ENCODE measurements at places on chromosomes 4 and X.

- no peak for DNase-seq
These were observed 226.3 kb upstream of the PGRMC2 start for GRCh38 chr4:128513664-128514484.

DNA sequence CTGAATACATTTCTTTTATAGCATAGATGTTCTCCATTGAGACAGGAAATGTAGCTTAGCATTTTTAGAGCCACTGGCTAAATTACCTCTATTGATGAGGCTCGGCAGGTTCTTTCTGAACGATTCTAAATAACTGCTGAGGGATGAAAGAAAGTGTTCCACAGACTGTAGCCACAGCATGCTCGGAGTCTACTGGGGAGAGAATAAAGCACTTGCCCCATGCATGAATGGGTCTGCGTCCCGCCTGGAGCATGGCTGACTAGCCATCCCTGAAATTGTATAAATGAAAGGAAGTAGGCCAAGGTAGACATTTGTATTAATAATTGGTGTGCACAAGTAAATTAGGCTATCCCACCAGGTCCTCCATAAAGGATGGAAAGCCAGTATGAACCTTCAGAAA lies 269.8 kb downstream of the COL25A1 start:
- no peak for DNase-seq

GRCh38 chr4:155903453-155903852 lies at the start of gene TDO2:
TDO2 (plus strand) TSS chr4:155903696; CDS start chr4:155903759, 63 bp downstream.
- no peak for DNase-seq

GRCh38 chrX:112760697-112761096 lies 79.9 kb downstream of the AMOT start:
- no peak for DNase-seq

DNA sequence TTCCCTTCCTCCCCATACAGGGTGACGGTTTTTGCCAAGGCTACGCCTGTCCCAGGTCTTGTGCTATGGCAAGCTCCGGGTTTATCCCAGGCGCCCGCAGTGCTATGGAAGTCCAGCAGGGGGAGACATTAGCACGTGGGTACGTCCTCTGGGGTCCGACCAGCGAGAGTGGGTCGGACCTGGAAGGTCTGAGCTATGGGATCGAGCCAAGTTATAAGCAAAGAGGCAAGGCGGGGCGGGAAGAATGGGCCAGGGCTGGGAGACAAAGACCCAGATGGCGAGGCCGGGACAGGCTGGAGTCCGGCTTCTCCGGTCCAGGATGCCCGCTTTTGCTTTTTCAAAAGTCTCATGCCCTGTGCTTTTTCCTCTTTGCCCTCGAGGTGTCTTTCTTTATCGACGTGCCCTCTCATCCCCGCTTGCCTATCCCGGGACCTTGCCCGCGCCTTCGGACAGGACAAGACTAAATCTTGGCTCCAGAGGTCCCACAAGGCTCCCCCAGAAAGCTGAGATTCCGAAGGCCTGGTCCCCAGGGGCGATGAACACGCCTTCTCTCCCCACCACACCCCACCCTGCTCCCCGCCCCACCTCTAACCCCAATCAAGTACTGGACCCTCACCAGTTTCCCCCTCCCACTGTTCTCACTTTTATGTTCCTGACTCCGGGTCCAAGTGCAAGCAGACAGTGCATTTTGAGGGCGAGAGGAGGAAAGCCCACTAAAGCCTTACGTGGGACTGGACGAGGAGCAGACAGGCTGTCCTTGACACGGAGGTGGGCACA lies 785 bp upstream of the EFNB1 start:
- DNase-seq, result no peak

DNA sequence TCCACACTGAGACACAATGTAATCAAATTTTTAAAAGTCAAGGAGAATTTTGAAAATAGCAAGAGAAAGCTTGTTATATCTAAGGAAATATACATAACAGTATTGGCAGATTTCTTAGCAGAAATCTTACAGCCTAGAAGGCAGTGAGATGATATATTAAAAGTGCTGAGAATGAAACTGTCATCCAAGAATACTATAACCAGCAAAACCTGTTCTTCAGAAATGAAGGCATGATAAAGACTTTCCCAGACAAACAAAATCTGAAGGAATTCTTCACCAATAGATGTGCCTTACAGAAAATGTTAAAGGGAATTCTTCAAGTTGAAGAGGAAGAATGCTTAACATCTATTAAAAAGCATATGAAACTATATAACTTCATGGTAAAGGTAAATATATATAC lies 73.6 kb downstream of the CPEB2 start:
- DNase-seq, result no peak

DNA sequence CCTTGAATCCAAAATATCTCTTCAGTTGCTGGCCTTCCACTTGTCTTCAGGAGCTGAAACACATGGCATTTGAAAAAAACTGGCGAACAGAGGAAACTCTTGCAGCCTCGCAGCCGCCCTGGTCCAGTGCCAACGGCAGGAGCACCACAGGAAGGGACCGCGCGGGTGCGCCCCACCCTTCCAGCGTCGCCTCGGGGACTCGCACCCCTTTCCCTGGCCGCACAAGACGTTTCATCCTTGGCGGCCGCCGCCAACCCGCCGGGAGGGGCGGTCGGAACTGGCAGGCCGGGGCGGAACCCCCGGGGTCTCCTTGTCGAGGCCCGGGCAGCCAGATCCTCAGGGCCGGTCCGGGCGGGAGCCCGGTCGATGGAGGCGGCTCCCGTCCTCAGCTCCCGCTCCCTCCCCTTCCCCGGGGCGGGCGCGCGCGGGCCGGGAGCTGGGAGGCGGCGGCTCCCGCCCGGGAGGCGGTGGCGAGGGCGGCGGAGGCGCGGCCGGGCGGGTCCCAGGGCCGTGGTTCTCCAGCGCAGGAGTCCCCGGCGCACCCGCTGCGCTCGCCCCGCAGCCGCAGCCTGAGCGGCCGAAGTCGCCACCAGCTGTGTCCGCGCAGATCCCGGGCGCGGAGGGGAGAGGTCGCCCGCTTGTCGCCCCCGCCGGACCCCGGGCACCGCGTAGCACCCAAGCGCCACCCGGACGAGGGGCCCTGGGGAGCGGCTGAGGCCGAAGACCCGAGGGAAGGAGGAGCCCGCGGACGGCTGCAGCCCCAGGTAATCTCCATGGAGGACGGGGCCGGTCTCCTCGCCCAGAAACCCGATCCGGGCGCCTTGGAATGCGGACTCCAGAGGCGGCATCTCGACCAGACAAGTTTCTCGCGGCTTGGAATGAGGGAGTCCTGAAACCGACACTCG lies 886 bp upstream of the NDST3 start:
- no peak for DNase-seq

GRCh38 chr4:177441061-177441802 lies 1.0 kb downstream of the AGA start:
- no peak for DNase-seq

- no peak for DNase-seq
These were observed 433.6 kb downstream of the MAGEB5 start for GRCh38 chrX:26649534-26649933.

DNA sequence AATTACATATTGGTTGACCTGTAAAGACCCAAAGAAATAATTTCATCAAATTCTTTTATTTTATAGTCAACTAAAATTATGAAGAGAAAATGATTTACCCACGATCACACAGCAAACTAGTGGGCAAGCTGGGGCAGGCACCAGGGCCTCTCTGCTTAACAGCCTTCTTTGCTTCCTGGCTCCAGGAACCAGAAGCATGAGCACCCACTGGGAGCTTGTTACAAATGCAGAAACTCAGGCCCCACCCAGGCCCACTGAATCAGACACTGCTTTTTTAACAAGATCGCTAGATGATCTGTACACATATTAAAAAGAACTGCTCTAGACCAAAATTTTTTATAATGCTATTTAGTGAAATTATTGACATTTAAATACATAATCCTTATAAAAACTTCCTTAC lies 95.0 kb downstream of the GEMIN8 start:
- no peak for DNase-seq

GRCh38 chr4:135283934-135284333 lies 1082.3 kb upstream of the PABPC4L start:
- no peak for DNase-seq

GRCh38 chrX:68114573-68115129 lies 318.6 kb downstream of the OPHN1 start:
- no peak for DNase-seq

GRCh38 chr4:184907216-184907615 lies 81.4 kb upstream of the ACSL1 start:
- no peak for DNase-seq

DNA sequence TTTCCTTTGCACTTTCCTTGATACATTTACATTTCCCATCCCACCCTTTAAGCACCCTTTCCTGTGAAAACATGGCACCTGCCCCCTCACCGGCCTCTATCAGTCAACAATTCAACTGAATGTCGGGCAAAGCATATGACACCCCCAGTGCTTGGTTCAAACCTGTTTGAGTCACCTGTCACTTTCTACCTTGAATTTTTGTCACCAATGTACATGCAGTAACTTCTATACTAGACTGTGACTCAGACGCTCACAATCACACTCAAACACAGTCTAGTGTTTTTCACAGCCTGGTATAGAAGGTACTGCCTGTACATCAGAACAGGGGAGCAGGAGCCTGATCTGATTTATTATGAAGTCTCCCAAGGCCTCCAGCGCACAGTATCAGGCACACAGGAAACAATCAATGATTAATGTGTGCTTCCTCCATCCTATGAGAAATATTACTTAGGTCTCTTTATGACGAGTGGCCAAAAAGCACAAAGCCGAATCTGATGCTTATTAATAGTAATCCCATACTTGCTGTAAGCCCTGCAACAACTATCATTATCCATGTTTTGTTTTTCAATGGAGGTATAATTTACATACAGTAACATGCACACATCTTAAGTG lies 49.2 kb upstream of the FAM9C start:
- no peak for DNase-seq

- DNase-seq, result no peak
These were observed 21.5 kb downstream of the UVSSA start for GRCh38 chr4:1368421-1369090.

DNA sequence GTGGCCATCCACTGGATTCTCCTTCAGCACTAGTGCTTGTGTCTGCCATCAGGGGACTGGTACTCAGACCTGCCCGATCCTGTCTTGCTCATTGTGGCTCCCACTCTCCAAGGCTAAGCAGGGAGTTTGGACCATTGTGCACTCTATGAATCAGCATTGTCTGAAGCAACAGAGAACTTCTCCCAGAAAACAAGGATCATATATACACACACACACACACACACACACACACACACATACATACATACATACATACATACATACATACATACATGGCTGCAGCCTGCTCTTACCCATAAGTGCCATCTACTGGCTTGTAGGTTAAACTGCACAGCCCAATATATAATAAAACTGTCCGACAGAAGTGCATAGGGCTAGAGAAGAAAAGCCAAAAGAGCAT lies 345.3 kb upstream of the LCORL start:
- DNase-seq, result no peak

GRCh38 chr4:1209821-1210220 lies 37.4 kb upstream of the SPON2 start:
- no peak for DNase-seq

DNA sequence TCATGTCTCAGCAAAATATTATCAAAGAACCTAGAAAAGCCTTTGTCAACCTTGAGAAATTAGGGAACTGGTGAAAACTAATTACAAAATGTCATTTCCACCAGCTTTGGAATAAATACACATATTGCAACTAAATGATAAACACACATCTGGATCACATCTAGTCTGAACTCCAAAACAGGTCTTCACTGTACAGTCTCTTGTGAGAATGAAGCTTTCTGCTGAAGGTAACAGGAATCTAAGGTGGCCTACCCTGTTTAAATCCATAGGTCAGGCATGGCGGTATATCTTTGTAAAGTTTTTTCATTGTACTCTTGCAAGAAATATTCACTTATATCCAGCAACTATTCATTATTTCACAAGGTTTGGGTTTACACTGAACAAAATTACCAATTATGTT lies 1.7 kb downstream of the SH3D19 start:
- no peak for DNase-seq

GRCh38 chr4:6492027-6492590 lies 19.7 kb upstream of the PPP2R2C start:
- no peak for DNase-seq

DNA sequence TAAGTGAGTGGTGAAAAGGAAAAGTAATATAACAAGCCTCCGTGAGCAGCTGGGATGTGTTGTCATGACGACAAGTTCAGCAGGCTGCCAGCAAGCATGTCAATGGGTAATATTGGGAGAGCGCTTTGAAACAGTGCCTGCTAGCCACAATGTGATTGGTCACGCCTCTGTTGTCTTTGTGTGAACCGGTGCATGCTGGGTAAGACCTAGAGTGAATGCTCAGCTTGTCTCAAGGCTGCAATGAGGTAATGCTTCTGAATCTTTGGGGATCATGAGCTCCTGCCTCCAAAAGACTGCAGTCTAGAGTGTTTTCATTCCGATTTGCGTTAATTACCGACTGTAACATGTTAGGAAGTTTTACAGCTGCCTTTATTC lies 54.9 kb downstream of the STOX2 start:
- DNase-seq, result no peak

GRCh38 chrX:133970076-133970475 lies 15.3 kb downstream of the GPC3 start:
- no peak for DNase-seq

- no peak for DNase-seq
These were observed 7.4 kb downstream of the ZNF81 start for GRCh38 chrX:47844117-47844516.

DNA sequence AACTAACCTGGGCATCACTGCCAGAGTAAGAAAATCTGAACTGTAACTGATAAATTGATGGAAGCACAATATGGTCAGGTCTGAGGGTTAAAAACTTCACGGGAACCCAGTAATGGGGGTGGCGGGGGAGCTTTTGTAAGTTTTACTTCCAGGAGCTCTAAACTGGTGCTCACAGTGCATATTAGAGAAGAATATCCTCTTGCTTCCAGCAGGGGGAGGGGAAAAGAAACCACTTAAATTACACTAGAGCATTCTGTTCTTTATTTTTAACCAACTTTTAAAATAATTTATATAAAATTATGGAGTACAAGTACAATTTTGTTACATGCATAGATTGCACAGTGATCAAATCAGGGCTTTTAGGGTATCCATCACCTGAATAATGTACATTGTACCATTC lies 33.7 kb downstream of the WDR17 start:
- no peak for DNase-seq

GRCh38 chr4:127708985-127709384 lies 21.2 kb upstream of the SLC25A31 start:
- DNase-seq, result no peak

DNA sequence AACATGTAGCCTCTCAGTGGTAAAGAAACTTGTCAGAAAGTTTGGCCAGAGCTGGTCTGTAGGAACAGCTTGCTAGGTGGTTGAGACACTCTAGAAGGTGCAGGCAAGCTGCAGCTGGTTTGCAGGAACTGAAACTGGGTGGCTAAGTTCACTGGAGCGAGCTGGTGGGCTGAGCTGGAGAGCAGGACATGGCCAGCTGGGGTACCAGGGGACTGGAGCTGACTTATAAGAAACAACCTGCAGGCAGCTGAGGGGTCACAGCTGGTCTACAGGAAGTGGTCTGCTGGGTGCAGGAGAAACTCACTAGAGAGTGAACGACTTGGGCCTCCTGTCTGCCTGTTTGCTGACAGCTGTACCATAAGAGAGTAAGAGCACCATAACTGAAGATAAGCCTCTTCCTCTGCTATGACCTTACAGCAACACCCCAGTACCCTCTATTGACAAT lies 157.1 kb upstream of the LNX1 start:
- DNase-seq, result no peak

GRCh38 chr4:152996672-152997071 lies 60.5 kb downstream of the FHDC1 start:
- DNase-seq, result no peak

- DNase-seq, result no peak
These were observed 17.1 kb upstream of the ARHGAP10 start for GRCh38 chr4:147714575-147715401.

Measured in cortex of kidney (tissue), 1 donor.